ENCODE measurements at places on chromosomes 12 and 14.

DNA sequence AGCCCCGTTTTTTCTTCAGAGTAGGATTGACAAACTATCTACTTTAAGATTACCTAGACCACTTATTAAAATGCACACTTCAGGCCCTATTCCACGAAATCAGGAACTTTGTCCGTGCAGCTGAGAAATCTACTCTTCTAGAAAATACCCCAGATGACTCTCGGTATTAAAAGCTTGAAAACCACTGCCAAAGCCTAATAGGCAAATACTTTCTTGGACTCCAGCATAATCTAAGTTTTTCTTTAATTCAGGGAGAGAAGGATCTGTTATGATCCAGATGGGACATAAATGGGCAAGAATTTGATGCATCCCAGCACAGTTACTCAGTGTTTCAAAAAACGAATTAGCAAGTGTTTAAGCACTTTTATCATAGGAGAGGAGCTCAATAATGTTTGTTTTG, 94.5 kb downstream of the TMX1 start:
- no peak for DNase-seq

- DNase-seq: no peak
Measured at GRCh38 chr14:65044596-65044959, 57.7 kb downstream of the MAX start.

GRCh38 chr12:54164387-54165145, 24.2 kb downstream of the SMUG1 start:
- DNase-seq: no peak

DNA sequence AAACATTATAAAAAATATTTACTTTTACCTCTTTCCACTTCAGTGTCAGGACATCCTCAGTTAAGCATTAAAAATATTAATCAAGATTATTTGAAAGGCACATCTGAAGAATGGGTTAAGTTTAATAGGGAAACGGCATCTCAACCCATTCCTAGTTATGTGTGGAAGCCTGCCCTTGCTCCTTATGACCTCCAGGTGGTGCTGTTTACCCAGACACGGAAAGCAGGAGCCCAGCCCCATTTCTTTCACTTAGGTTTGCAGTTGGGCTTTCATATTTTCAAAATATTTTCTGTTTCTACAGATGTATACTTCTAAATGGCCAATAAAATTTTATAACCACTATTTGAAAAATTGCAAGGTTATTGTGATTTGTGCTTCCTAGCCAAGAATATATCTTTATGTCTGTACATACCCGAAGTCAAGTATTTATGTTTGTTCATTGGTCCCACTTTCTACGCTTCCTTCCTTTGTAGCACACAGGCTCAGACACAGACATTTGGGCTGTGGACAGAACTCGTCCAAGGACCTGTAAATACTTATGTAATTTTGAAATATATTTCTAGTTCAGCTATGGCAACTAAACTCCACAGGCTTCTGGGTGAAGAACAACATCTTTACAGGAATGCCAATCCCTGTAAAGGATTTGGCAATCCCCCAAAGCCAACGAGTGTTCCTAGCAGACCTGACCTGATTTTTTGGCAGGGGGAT, 247.1 kb downstream of the AKAP6 start:
- DNase-seq: peak; percentile 69

GRCh38 chr12:19830446-19830845, 391.2 kb downstream of the AEBP2 start:
- no peak for DNase-seq

DNA sequence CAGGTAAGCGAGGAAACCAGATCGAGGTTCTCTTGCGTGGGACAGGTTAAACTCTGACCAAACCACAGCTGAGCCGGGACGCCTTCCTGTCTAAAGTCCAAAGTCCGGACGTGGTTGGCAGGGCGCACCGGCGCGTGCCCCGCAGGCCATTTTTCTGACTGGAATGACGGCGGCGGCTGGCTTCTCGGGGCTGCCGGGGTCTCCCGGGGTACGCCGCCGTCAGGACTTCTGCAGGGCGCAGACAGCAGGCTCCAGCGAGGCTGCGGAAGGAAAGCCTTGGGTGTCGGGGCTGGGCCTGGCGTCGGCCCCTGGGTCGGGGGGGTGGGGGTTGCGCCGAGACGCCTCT, 32.8 kb downstream of the MIA2 start:
- DNase-seq: no peak

DNA sequence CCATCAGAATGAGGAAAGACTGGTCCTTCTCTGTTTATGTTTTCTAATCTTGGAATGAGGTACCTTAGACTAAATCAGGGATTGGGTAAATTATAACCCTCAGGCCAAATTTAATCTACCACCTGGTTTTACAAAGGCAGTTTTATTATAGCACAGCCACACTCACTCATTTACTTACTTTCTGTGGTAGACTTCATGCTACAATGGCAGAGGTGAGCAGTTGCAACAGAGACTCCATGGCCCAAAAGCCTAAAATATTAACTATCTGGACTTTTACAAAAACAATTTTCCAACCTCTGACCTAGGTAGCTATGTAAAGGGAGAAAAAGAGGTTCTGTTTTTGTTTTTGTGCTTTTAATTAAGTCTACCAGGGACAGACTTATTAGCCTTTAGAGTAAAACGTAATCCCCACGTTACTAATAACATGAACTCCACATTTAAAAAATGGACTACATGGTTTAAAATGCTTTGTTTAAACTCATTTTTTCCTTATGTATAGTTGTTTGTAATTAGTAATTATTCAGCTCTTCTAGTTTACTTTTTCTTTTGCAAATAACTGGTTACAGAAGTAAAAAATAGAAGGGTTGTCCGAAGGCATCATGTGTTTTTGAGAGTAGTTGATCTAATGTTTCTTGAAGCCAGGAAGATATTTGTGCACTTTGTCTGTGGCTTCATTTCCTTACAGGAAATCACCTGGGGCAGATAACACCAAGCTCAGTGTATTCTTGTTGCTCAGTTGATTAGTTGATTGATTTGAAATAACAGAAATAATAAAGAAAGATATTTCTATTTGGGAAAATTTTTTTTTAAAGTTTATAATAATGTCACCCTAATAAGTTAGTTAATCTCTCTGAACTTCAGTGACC, 57.6 kb upstream of the ATP2B1 start:
- DNase-seq: no peak

GRCh38 chr12:26857465-26858176, 24.6 kb upstream of the ITPR2 start:
- DNase-seq: no peak

DNA sequence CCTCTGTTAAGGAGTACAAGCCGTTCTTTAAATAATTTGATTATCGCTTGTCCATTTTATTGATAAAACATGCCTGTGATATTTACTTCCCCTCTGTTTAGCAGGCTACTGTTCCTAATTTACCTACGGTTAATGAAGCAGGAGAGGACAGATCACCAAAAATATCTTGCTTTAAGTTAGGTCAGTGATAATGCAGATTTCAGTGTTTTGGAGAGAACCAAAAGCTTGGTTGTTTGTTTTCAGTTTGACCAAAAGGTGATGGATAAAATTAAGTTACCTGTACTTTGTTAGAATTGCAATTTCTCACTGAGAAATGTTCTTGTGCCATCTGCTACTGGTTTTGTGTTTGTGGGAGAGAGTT, 958 bp downstream of the SPATS2 start:
- no peak for DNase-seq

GRCh38 chr14:92397150-92397952, 74.4 kb downstream of the SLC24A4 start:
- DNase-seq: no peak

- DNase-seq: no peak
Measured at GRCh38 chr14:103828315-103828967, 18.9 kb downstream of the PPP1R13B start.

GRCh38 chr12:93137656-93138612, 208.8 kb upstream of the EEA1 start:
- DNase-seq: no peak

- no peak for DNase-seq
Measured at GRCh38 chr12:25838007-25838406, 120.5 kb upstream of the RASSF8 start.

- no peak for DNase-seq
Measured at GRCh38 chr12:123903301-123904065, 69.1 kb downstream of the CCDC92 start.

GRCh38 chr12:113857371-113857770, 108.8 kb downstream of the RBM19 start:
- no peak for DNase-seq

GRCh38 chr12:118059341-118060191, 1.4 kb downstream of the WSB2 start:
- DNase-seq: no peak

DNA sequence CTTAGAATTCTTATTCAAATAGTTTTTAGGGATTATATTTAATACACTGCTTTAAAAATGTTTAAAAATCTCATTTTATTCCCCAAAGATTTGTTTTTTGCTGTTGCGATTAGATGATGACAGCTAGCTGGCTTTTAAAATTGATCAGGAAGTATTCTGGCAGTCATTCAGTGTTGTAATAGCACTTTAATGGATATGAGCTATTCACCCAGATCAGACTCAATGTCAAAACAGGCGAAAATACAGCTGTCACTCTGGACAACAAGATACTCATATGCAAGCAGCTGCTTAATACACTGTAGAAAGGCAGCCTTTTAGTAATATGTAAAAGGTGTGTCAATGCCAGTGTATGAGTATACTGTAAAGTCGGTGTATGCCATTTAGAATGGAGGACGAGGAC, 91.7 kb downstream of the NPAS3 start:
- no peak for DNase-seq

GRCh38 chr14:97543221-97543620, 746.0 kb downstream of the VRK1 start:
- DNase-seq: no peak

- DNase-seq: no peak
Measured at GRCh38 chr14:92464156-92464555, 49.4 kb upstream of the RIN3 start.

DNA sequence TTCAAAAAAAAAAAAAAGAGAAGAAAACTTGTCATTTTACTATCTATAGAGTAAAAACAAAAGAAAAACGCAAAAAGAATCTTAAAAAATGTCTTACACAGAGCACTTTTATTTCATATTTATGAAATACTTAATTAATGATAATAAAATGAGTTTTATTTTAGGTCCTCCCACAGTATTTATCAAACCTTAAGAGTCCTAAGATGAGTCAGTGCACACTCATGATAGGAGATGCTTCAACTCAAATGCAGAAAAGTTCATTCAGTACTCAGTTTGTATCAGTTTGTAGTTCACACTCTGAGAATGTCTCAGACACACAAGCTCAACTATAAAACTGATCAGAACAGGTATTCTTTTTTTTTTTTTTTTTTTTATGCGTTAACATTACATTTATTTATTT, 41.7 kb downstream of the TRIM9 start:
- no peak for DNase-seq

DNA sequence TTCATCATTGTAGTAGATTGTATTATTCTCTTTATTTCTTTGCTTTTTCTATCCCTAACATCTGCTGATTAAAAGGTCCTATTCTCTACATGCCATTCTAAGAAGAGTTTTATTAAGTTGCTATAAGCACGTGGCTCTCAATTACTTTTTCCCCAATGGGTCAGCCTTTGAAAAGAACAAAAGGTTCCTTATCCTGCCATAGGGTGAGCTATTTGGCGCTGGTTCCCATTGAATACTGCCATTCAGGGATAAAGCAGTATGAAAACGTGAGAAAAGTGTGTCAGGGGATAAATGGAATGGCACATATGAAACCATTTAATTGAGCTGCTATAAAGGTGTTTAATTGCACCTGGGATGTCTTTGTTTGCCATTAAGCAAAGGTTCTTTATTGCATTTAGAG, 80.9 kb downstream of the SYNE2 start:
- DNase-seq: no peak

DNA sequence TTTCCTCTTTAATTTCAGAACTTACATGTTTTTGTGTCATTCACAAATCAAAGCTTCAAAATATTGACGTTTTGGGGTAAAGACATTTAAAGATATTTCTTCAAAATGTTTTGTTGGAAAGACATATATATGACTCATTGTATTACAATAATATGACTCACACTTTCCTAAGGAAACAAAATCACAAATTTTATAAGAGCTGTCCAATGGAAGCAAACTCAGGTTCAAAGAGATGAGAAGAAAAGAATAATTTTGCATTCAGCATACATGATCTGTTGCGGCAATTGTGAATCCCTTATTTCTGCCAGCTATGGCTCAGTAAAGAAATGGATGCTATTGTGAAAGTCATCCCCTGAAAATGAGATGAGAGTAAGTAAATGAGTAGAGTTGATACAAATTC, 82.7 kb downstream of the GRIP1 start:
- no peak for DNase-seq

GRCh38 chr12:1591543-1591942, 2.8 kb downstream of the FBXL14 start:
- no peak for DNase-seq

All from activated effector memory CD4-positive, alpha-beta T cell treated with anti-CD3 and anti-CD28 coated beads, Interleukin-2, amount 50 U/mL, for 16 hours (primary cell).